ENCODE measurements at places on chromosomes 7 and 10.

DNA sequence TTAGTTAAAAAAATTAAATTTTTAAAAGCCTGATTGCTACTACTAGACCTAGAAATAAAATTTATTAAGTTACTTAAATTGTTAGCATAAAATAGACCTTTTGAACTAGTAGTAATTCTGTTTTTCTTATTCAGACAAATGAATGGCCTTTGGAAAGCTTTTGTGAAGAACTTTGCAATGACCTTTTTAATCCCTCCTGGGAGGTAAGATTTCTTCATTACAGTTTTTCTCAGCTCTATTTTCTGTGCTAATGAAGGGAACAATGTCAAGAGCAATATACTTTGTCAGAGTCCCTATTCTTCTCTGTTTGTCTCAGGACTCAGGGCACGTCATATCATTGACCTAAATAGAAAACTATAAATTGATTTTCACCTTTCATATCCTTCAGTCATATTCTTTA lies 33.5 kb downstream of the BTAF1 start:
- DNase-seq: no peak

DNA sequence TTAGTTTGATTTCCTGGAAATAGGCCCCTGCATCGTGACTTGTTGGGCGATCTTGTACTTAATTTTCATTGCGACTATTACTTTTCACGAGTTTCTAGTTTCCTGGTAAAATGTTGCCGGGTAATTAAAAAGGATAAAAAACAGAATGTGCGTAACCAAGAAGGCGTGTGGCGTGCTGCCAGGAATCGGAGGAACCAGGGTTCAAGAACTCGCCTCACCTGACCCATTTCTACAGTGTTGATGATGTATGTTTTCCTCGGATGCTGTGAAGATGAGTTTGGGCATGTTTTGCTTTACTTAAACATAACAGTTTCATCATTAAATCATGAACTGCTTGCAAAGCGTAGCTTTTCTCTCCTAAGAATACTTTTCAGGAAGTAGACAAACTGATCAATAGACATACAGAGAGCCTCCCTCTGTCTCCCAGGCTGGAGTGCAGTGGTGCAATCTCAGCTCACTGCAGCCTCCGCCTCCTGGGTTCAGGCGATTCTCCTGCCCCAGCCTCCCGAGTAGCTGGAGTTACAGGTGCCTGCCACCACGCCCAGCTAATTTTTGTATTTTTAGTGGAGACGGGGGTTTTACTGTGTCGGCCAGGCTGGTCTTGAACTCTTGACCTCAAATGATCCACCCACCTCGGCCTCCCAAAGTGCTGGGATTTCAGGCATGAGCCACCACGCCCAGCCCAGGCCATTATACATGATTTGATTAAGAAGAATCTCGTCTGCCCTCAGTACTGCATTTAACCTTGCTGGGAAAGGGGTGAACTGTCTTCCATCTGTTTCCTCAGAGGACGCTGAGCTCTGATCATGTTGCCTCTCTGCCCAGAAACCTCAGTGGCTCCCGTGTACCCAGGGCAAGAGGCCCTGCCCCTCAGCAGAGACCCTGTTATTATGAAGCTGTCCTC lies 9.1 kb downstream of the FOXK1 start:
- no peak for DNase-seq

DNA sequence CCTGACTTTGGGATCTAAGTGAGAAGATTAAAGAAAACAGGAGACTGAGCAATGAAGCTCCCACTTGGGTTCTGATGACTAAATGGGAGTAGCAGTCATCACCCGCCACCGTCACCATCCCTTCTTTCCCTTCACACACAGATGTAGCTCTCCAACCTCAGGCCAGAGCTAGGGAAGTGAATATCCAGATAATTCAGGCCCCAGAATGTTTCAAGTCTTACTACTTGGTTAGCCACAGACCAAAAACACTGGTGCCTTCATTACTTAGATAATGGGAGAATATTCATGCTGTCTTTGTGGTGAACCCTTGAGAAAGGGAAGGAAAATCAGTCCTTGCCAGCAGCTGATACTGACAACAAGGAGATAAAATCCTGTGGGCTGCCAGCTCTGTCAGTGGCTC lies 100.7 kb downstream of the OSBPL3 start:
- DNase-seq: no peak

DNA sequence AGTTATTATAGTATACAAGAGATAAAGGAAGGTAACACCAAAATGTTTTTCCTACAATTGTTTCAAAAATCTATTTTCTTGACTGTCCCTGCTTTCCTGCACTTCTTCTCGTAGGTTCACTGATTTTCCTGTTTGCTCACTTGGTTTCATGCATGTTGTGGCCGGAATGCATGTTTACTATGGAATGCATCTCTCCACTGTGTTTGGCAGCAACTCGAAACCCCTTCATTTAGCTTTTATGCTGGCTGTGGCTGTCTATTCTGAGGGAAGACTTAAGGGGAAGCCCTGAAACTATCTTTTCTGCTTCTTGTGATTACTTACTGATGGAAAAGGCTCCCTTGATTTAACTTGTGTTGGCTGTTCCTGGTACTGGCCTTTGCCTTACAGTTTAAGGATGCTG lies 120.3 kb downstream of the NRG3 start:
- DNase-seq: no peak

DNA sequence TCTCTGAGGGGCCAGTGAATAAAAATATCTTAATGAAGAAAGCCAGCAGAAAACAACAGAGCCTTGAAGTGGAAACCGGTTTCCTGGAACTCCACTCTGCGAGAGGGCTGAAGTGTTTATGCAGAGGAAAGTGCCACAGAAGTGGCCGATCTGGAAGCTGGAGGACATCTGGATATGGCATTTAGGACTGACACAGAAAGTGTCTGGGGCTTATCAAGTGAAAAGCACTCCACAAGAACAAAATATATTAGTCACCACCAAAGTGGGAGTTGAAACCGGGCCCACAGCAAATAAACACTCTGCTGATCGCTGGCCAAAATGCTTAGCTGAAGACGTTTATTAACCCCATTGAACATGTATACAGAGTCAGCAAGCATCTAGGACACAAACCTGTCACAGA lies 7.8 kb downstream of the NOD1 start:
- no peak for DNase-seq

DNA sequence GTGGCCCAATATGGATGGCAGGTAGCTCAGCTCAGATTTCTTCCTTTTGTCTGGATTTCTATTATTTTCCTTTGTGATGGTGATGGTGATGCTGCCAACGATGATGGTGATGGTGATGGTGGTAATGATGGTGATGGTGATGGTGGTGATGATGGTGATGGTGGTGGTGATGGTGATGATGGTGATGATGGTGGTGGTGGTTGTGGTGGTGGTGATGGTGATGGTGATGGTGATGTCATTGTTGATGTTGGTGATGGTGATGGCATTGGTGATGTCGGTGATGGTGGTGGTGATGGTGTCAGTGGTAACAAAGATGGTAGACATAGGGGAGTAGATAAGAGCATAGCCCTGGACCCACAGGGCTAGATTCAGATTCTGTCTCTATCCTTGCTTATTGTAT lies 25.4 kb downstream of the TTYH3 start:
- no peak for DNase-seq

DNA sequence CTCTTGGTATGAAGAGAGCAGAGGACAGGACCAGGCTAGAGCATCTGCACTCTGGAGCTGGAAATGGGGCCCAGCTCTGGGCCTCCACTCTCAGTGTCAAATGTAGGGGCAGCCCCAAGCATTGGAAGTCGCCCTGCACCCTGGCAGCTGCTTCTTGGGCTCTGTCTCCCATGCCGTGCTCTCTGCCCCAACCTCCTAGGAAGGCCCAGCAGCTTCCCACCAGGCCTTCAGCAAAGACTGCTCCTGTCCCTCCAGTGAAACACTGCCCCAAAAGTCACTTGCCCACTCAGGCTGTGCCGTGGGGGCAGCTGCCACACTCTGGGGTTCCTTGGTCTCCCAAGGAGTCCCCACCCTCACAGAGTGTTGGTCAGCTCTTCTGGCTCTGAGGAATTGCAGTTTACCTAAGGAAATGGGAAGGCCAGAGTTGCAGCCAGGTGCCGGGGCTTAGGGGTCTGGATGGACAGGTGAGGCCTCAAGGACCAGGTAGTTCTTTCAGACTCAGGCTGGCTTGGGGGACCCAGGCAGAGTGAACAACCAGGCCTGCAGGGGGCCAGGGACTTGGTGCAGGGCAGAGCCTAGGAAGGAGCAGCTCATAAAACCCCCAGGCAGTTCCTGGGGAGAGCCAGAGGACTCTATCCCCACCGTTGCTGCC lies 9.4 kb upstream of the OPN4 start:
- no peak for DNase-seq

- no peak for DNase-seq
Measured at GRCh38 chr7:27967639-27968038, 213.0 kb downstream of the JAZF1 start.

DNA sequence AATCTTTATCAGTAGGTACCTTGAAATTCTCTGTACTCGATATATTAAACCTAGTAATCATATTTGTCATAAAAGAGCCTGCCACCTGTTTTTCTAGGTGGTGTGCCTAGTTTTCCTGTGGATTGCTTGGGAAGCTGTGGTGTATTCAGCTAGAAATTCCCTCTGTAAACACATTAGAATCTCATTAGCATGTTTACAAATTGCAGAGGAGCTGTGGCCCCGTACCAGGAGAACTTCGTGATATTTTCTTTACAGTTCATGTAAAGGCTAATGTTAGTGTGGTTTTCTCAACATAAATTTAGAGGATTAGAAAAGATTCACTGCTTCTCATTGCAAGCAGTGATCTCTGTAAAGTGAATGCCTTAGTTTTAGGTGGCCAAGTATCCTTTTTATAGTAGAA lies 144.7 kb downstream of the CCSER2 start:
- DNase-seq: no peak

DNA sequence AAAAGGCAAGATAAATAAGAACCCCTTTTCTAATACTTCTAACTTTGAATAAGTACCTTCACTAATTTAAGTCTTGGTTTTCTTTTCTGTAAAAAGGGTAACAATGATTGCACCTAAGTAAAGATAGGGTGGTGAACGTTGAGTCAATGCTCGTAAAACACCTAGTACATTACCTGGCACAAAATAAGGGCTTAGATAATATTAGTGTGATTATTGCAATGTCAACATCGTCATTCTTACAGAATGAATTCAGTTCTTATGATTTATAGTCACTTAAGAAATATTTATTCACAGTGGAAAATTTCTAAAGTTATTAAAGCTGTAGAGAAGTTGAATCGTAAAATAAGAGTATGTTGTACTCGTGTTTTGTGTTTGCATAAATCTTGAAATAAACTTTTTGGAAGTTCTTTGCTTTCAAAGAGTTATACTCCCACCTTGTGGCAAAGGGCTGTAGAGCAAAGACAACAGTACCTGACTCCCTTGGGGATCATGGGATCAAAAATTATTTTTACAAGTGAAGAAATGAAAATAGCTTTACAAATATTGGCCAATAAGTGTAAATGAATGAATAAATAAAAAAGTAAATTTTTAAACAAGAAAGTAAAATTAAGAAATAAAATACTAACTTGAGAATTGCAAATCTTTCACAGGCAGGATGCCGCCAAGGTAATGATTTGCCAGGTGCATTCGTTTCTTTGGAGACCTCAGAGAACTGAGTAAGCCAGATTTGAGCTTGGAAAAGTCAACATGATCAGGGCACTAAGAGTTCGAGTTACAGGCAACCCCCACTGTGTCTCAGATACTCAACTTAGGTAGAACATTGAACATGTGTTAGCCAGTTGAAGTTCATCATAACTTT lies 285.8 kb upstream of the CACNA2D1 start:
- DNase-seq: no peak

DNA sequence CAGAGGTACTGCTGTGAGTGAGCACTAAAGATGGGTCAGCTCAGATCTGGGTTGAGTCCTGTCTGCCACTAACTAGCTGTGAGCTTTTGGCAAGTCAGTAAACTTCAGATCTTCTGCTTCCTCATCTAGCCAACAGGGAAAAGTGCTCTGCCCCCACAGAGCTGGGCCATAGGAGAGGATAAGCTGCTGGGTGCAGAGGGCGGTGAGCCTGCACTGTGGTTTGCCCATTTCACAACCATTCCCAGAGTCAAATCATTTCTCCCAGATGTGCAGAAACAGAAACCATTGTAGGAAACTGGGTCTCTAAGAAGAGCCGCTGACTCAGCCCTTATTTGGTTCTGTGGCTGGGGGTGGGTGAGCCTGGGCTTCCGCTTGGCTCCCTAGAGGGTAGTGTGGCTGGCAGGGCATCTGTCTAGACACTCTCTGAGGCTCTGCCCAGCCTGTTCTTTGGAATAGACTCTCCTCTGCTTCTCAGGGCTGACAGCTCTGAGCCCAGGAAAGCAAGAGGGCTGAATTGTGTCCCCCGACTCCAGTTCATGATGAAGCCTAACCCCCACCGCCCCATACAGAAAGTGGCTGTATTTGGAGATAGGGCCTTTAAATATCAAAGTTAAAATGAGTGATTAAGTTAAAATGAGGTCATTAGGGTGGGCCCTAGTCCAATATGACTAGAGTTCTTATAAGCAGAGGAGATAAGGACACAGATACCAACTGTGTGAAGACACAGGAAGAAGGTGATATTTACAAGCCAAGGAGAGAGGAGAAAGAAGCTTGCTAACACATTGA lies 29.5 kb upstream of the ARHGAP22 start:
- DNase-seq: peak; percentile 97

GRCh38 chr10:72340510-72341261 lies 14.0 kb downstream of the DNAJB12 start:
- DNase-seq: peak; percentile 72

GRCh38 chr7:42247301-42247700 lies 10.3 kb upstream of the GLI3 start:
- DNase-seq: no peak

DNA sequence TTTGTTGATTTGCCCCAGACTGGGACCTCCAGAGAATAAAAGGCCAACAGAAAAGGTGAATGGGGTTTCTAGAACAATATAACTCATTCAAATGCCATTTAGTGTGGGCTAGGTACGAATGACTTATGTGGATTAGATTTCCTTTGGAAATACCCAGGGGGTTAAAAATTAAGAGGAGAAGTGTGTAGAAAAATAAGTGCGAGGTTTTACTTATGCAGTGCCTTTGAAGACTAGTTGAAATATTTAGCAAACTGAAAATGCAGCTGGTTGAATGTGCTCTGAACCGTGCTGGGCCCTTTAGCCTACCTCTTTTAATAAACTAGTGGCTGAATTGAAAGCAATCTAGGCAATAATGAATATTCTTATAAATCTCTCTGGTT lies 180.6 kb downstream of the LRMDA start:
- no peak for DNase-seq

- no peak for DNase-seq
Measured at GRCh38 chr7:11193888-11194287, 220.2 kb downstream of the PHF14 start.

GRCh38 chr7:38189231-38189938 lies 11.3 kb downstream of the STARD3NL start:
- no peak for DNase-seq
